ENCODE measurements at places on chromosomes 12 and 14. TPM values are rescaled to one million over a fixed set of nuclear protein-coding genes. Genes with fewer than 3 reads are reported as not detected.

DNA sequence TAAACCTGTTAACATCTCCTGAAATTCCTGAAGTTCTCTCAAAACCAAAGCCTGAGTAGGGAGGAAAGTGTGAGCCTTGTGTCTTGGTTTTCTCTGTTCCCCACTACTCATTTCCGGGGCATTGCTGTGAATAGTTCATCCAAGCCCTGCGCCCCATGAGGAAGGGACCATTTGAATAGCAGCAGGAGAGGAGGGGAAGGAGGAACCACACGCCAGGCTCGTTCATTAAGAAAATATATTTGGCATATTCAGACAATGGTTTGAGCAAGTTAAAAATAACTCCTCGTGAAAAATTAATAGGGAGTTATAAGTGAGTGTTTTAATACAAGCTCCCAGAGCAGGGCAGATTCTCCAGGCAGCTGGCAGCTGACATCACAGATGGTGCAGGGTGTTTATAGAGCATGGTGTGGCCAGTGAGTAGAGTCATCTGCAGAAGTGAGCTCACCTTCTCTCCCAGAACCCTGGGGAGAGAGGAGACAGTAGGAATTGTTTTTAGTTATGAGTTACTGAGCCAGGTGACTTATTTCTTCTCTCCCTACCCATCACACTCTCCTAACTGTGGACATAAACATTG lies 29.5 kb upstream of the CISTR start:
- no peak for DNase-seq

- peak; percentile 24 for DNase-seq
Observed at GRCh38 chr12:4011597-4011996, 138.4 kb upstream of the PARP11 start.

GRCh38 chr12:112096667-112097066 lies 11.9 kb downstream of the NAA25 start:
- no peak for DNase-seq

CLEC14A gene
- 84.2 TPM for total RNA-seq

M6PR gene
- total RNA-seq, result 232 TPM

DNA sequence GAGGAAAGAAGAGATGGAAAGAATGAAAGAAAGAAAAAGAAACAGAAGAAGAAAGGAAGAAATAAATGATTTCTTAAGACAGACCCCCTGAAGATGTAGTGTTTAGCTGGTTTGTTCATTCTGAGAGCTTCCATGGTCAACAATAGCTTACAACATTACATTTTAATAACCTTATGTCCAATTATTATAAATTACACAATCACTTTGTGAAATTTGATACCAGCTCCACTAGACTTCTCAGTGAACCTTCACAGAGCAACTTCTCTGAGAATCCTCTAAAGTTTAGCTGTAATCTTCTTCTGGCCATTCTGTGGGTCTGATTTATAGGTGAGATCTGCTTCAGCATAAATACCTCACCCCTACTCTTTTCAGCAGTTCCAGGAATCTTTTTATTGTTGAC lies 27.9 kb downstream of the SIX1 start:
- DNase-seq, result no peak

- DNase-seq, result no peak
Observed at GRCh38 chr12:55515696-55516095, 23.5 kb downstream of the OR6C68 start.

GRCh38 chr14:101525640-101526527 lies 35.4 kb upstream of the DIO3 start:
- DNase-seq, result no peak

RAD9B gene
- total RNA-seq, result 0.25 TPM

NUMB gene
- total RNA-seq, result 72.8 TPM

GRCh38 chr12:104928036-104928745 lies 29.9 kb downstream of the SLC41A2 start:
- no peak for DNase-seq

Measured in dermis microvascular lymphatic vessel endothelial cell (primary cell).